Activated naive CD4-positive, alpha-beta T cell treated with anti-CD3 and anti-CD28 coated beads for 36 hours (primary cell): ENCODE measurements at places on chromosomes 4 and X. TPM values are rescaled to one million over a fixed set of nuclear protein-coding genes. Genes with fewer than 3 reads are reported as not detected.

SORBS2 gene
- total RNA-seq, result not detected

CXCL8 gene
- total RNA-seq, result not detected

DNA sequence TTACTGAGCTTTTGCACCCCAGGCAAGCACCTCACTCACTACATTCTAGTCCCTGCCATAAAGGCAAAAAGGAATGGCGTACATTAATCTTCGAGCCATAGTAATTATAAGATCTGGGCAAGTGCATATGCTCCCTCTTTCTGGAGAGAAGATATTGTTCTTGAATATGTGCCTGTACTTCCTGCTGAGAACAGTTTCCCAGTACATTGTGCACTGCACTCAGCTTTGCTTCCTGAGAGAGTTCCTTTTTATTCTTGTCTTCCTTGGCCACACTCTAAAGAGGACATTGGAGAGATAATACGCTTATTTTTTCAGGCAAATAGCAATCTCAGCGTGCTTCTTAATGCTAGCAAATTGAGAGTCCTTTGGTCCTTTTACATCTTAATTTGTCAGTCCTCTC lies 909.0 kb upstream of the PCDH10 start:
- no peaks in the 10 kb centered on the region for H3K27me3 ChIP-seq
- DNase-seq, result no peak
- H3K27ac ChIP-seq, result no peak overlapping the region
- H3K4me3 ChIP-seq, result no peak overlapping the region
- no peaks in the 10 kb centered on the region for H3K4me1 ChIP-seq

- H3K4me3 ChIP-seq, result no peak overlapping the region
- H3K36me3 ChIP-seq, result no peaks in the 10 kb centered on the region
- H3K27ac ChIP-seq, result no peak overlapping the region
- no peaks in the 10 kb centered on the region for H3K4me1 ChIP-seq
- no peak for DNase-seq
Measured at GRCh38 chrX:38558686-38559085, 2.7 kb upstream of the TSPAN7 start.

DNA sequence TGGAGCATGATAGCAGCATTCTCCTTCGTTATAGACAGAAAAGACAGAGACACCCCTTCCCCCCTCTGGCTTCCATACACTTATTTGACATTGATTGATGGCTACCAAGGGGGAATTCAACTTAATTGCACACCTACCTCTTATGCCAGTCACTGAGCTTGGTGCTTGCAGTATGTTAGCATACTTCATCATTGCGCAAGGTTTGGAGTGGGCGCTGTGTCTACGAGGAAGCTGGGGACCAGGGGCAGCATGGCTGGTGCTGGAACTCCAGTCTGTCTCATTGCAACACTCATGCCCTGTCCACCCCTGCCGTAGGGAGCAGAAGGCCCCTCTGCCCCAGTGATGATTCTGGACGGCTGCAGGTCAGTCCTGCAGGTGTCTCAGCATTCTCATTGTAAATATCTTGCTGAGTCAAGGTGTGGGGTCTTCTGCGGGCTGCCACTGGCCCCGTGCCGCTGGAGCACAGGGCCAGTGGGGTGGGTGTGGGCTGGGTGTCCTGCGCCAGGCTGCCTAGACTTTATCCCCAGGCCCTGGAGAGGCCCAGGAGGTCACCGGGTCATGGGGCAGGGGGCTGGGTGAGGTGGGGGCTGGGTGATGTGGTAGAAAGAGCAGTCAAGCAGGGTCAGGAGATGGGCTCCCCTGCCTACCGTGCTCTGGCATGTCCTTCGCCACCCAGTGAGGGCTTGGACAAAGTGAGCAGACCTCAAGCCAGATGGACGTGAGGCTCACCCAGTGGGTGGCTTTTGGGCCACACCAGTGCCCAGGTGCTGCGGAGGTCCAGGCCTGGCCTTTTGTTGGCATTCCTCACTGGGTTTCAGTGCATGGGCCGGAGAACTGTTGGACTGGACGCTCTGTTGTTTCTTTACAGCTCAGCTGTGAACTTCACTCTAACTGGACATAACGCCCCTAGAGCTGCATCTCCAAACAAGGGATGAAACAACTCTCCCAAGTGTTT lies 85.5 kb downstream of the PSAPL1 start:
- H3K4me1 ChIP-seq, result no peaks in the 10 kb centered on the region
- H3K27me3 ChIP-seq, result no peaks in the 10 kb centered on the region
- H3K4me3 ChIP-seq, result no peak overlapping the region
- no peaks in the 10 kb centered on the region for H3K36me3 ChIP-seq
- H3K27ac ChIP-seq, result no peak overlapping the region
- no peak for DNase-seq

GRCh38 chr4:27787195-27787594 lies 926.6 kb downstream of the STIM2 start:
- no peak overlapping the region for H3K4me3 ChIP-seq
- no peaks in the 10 kb centered on the region for H3K36me3 ChIP-seq
- H3K27ac ChIP-seq, result no peak overlapping the region
- no peaks in the 10 kb centered on the region for H3K27me3 ChIP-seq

- H3K36me3 ChIP-seq, result no peaks in the 10 kb centered on the region
- peaks cover 4% of the 10 kb centered on the region for H3K27me3 ChIP-seq
- no peak for DNase-seq
- no peak overlapping the region for H3K27ac ChIP-seq
- H3K4me1 ChIP-seq, result no peaks in the 10 kb centered on the region
- H3K4me3 ChIP-seq, result no peak overlapping the region
Measured at GRCh38 chr4:84808332-84808731, 158.2 kb downstream of the WDFY3 start.

- H3K27ac ChIP-seq, result no peak overlapping the region
- H3K36me3 ChIP-seq, result no peaks in the 10 kb centered on the region
- H3K4me1 ChIP-seq, result no peaks in the 10 kb centered on the region
- DNase-seq, result no peak
- H3K27me3 ChIP-seq, result peaks cover 7% of the 10 kb centered on the region
Measured at GRCh38 chr4:3773552-3774001, 7.4 kb downstream of the ADRA2C start.

DNA sequence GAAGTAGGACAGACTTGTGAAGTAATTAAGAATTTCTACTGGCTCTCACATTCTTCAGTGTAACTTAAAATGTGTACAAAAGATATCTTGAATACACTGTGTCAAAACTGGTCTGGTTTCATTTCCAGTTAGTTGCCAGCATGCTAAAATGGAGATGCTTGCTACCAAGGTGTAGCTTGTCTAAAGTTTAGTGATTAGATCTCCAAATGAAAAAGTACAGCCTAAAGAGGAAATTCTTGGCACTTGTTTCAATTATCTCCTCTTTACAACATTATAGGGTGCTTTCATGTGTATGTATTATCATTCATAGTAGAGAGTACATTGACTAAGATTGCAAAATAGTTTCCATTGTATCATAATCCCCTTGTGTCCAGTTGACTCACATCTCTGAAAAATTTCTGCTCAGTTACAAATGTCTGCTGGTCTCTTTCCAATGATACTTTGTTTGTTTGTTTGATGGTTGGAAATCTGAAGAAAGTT lies 97.3 kb upstream of the SPRY1 start:
- H3K36me3 ChIP-seq, result peaks cover 15% of the 10 kb centered on the region
- H3K27me3 ChIP-seq, result no peaks in the 10 kb centered on the region
- H3K4me3 ChIP-seq, result no peak overlapping the region

- peaks cover 1% of the 10 kb centered on the region for H3K36me3 ChIP-seq
- DNase-seq, result no peak
- H3K4me1 ChIP-seq, result peaks cover 21% of the 10 kb centered on the region
- H3K27me3 ChIP-seq, result no peaks in the 10 kb centered on the region
Measured at GRCh38 chrX:151391722-151392121, 5.3 kb upstream of the VMA21 start.
